ENCODE measurements at places on chromosomes 1 and 21.

DNA sequence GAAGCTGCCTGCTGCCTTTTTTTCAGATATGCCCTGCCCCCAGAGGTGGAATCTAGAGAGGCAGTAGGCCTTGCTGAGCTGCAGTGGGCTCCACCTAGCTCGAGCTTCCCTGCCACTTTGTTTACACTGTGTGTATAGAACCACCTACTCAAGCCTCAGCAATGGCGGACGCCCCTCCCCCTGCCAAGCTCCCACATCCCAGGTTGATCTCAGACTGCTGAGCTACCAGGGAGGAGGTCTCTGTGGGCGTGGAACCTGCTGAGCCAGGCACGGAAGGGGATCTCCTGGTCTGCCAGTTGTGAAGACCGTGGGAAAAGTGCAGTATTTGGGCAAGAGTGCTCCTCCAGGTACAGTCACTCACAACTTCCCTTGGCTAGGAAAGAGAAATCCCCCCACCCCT, 65.1 kb downstream of the MSH4 start:
- no peak for DNase-seq

GRCh38 chr1:166122873-166123466, 43.8 kb downstream of the FAM78B start:
- no peak for DNase-seq

DNA sequence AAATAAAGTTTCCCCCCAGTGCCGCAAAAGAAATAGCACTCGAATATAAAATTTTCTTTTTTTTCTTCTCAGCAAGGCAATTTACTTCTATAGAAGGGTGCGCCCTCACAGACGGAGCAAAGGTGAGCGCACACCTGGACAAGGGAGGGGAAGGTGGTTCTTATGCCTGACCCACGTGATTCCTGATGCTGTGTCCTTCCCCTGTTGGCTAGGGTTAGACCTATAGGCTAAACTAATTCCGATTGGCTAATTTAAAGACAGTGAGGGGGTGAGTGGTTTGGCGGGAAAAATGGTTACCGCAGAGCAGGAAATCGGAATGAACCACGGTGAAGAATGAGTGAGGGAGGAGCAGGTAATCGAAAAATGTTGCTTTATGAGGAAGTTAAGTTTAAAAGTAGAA, 607 bp upstream of the FAAH start:
- no peak for DNase-seq

GRCh38 chr1:93573940-93574469, 107.6 kb downstream of the BCAR3 start:
- DNase-seq = no peak

- DNase-seq = no peak
Measured at GRCh38 chr1:71967670-71968069, 314.7 kb downstream of the NEGR1 start.
